Hepatocyte (in vitro differentiated cells): ENCODE measurements at places on chromosomes 4 and X. TPM values are rescaled to one million over a fixed set of nuclear protein-coding genes. Genes with fewer than 3 reads are reported as not detected.

GRCh38 chrX:110315551-110315950, 2.3 kb downstream of the AMMECR1 start:
- H3K27me3 ChIP-seq: no peaks in the 10 kb centered on the region
- peaks cover 6% of the 10 kb centered on the region for H3K4me1 ChIP-seq
- H3K27ac ChIP-seq: no peak overlapping the region
- no peak for DNase-seq
- H3K4me3 ChIP-seq: peak overlapping the region; percentile 84

- H3K36me3 ChIP-seq: no peaks in the 10 kb centered on the region
- no peak overlapping the region for H3K27ac ChIP-seq
Observed at GRCh38 chr4:23999714-24000469, 110.0 kb upstream of the PPARGC1A start.

- H3K4me3 ChIP-seq: no peak overlapping the region
- H3K27me3 ChIP-seq: no peaks in the 10 kb centered on the region
- H3K36me3 ChIP-seq: no peaks in the 10 kb centered on the region
- no peaks in the 10 kb centered on the region for H3K4me1 ChIP-seq
- H3K27ac ChIP-seq: no peak overlapping the region
- DNase-seq: peak; percentile 44
Observed at GRCh38 chr4:105765690-105766407, 57.3 kb downstream of the GSTCD start.

The FGB gene
- 1,888 and 2,096 TPM in 2 replicates for polyA plus RNA-seq
